ENCODE measurements at places on chromosomes 3 and 15.
A peak's percentile ranks its signal among the peaks of the same experiment; 100 is the strongest.

GRCh38 chr3:11423868-11424267 lies 151.7 kb downstream of the ATG7 start:
- DNase-seq, result no peak

DNA sequence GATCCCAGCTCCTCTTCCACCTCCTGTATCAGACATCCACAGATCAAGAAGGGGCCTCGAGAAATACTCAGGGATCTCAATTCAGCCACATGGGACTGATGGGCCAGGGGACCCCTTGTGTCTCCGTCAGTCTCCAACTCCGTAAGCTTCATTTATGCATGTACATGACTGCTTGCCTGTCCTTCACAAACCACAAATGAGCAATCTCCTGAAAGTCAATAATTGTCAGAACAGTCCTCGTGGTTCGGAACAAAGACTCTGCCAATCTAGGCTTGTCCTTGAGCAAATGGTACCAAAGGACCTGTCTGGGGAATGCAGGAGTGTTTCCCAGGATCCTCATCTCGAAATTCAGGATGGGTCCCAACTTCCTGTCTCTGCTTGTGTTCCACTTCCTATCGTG lies 20.8 kb downstream of the SLC12A8 start:
- no peak for DNase-seq

GRCh38 chr3:129161860-129162271 lies 1.0 kb upstream of the ISY1 start:
- DNase-seq, result no peak

GRCh38 chr3:151350656-151351055 lies 21.3 kb upstream of the P2RY13 start:
- no peak for DNase-seq

- DNase-seq, result no peak
Observed at GRCh38 chr15:99566157-99566897, 543 bp downstream of the MEF2A start.

- DNase-seq, result no peak
Observed at GRCh38 chr3:16400106-16400931, 113.2 kb downstream of the RFTN1 start.

GRCh38 chr15:47887241-47887800 lies 170.0 kb downstream of the SEMA6D start:
- DNase-seq, result peak; percentile 96

DNA sequence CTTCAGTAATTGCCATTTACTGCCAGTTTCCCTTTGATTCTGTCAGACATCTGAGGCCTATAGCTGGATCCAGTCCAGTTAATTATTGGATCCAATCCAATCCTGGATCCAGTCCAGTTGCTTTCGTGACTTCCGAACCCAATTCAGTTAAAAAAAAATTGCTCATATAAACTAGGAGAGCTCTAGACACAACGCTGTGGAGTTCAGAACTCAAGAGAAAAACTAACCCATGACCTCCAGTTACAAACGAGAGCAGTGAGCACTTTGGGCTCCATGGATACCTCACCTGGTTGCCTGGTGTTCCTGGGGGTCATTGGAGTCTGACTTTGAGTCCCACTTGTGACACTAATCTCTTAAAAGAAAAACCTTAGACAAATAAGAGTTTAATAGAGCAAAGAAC lies 269.8 kb downstream of the THSD4 start:
- DNase-seq, result no peak

DNA sequence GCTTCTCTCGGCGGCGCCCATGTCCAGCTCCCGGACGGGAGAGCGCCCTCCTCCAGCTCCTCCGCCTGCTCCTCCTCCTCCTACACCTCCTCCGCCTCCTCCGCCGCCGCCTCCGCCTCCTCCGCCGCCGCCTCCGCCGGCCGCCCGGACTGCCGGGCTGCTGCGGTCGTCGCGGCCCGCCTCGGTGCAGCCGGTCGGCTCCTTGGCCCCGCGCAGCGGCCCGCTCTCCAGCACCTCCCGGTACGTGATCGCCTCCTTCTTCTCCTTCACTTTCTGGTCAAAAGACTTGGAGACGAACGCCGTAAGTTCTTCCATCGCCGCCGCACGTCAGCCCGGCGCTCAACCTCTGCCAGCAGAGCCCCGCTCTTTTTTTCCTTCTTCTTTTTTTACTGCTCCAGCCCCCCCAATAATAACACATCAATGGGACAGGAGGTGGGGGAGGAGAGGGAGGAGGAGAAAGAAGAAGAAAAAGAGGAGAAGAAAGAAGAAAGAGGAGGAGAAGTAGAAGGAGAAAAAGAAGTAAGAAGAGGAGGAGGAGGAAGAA lies 438 bp downstream of the SHOX2 start:
- no peak for DNase-seq

DNA sequence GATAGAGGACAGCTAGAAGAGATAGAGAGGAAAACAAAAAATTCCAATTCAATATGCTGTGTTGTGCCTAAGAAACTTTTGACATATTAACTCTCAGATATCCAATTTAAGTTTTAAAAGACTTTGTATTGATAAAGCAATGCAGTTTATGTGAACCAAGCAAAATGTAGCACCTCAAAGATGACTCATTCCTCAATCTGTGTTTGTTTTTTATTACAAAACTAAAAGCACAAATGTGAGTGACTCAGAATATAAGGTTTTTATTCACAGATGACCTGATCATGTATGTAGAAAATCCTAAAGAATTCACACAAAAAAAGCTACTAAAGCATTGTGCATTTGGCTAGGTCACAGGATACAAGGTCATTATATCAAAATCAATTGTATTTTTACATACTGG lies 11.1 kb downstream of the HCLS1 start:
- DNase-seq, result no peak

- no peak for DNase-seq
Observed at GRCh38 chr3:8538913-8539312, 37.3 kb downstream of the LMCD1 start.

DNA sequence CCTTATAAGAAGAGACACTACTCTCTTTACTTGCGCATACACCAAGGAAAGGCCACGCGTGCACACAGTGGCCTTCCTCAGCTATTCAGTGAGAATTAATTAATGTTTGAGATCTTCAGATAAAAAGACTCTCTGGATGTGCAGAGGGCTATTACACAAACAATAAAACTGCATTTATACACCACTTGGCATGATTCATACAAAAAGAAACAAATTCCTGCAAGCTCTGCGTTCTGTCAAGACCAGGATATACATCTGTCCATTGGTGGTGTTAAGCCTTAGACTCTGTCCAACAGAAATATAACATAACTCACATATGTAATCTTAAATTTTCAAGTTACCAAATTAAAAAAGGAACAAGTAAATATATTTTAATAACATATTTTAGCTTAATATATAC lies 55.2 kb upstream of the TSC22D2 start:
- DNase-seq, result no peak

GRCh38 chr3:15102256-15102655 lies 3.3 kb upstream of the RBSN start:
- no peak for DNase-seq

DNA sequence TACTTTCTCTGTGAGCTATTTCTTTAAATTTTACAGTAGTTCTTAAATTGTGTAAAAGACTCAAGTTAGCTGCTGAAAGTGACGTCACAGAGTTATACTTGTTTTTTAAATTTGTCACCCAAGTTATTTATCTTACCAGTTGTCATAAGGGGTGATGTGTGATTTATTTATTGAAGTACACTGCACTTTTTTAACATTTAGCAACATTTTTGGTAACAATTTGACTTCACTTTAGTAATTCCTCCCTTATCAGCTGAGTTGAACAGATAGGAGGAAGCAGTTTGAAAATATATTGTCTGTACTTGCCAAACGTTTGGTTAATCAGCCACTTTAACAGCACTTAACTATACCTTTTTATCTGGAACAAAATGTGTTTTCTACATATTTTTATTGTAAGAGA lies 3.8 kb downstream of the STT3B start:
- DNase-seq, result no peak

DNA sequence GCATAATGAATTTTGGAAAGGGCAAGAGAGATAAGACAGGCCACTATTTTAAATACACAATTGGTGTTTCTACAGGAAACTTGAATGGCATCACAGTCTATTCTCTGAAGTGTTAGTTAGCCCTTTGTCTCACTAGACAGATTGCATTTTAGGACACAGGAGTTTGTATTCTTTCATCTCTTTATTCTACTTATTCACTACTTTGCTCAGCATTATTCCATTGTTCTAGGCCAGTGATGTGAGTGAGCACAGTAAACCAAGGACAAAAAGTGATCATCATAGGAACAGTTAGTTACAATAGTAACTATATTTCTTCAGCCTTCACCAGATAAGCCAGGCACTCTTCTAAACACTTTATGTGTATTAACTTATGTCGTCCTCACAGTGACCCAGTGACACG lies 150.2 kb upstream of the SLCO3A1 start:
- DNase-seq, result no peak

DNA sequence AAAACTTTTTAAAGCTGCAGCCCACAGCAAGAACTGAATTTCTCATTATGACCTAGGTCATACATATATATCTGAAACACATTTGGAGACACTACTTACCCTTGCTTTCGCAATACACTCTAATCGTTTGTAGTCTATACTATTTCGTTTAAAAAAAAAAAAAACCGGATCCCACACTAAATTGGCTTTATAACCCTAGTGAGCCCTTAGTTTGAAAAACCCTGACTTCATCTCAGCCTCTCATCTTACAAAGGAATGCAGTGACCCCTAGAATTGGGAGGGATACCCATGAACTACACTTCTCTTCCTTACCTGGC lies 4.2 kb downstream of the RARRES1 start:
- DNase-seq, result no peak

DNA sequence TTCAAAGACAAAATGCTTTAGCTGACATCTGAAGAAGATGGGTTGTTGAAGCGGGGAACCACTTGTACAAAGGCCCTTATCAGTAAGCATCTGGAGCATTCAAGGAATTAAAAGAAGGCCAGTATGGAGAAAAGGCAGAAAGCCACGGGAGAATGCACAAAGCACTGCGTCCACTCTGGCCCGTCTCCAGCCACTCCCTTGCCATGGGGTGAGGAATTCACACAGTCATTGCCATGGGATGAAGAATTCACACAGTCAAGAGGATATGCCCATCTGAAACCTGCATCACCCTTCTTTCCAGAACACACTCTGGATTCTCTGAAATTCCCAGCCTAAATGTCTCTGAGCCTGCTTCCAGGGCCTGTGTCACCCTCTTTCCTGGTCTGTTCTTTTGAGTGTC lies 26.7 kb upstream of the STAG1 start:
- DNase-seq, result no peak

DNA sequence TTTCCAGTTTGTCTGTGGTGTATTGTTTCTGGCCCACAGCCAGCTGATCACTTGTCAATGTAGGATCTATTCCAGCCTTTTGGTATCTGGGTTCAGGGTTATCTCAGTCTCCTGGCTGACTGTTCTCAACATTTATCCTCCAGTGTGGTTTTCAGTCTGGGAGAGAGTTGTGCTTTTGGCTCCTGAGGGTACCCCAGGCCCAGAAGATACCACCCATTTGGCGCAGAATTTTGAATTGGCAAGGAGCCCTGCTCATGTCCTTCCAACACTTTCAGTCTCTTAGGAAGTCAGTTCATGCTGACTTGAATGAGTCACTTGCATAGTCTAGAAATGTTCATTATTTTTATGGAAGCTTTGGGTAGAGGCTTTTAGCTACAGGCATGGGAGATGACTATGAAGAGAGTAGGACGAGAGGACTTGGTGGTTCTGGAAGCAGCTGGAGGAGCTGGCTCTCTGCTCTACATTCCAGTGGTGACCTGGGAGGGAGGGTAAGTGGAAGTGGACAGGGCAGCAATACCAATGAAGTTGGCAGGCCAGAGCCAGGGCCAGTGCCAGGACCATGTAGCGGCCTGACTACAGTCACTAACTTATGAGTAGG lies 7.2 kb downstream of the POLR2H start:
- DNase-seq, result no peak

DNA sequence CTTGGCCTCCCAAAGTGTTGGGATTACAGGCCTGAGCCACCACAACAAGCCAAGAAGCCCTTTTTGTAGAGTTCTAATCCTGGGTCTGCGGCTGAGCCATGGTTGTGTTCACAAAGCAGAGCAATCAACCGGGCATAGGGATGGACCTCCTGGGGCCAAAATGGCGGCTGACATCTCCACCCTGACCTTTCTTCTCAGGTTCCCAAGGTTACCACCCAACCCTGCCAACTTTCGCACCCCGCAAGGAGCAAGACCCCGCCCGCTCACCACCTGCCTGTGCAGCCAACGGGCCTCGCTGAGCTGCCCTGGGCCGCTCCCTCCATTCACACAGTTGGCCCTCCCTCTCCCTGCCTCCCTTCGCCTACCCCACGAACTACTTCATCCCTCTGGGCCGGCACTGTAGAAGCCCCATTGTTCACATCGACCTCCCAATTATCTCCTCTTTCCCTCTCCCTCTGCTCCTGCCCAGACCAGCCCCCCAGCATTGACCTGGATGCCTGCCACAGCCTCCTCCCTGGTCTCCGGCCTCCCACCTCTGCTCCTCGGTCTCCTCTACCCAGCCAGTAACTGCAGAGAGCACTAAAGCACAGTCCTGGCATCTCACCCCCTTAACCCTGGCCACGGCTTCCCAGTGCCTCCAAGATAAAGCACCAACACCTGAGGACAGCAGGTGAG lies 62.0 kb upstream of the TFRC start:
- DNase-seq, result no peak

- no peak for DNase-seq
Observed at GRCh38 chr15:75721480-75721922, 8.9 kb upstream of the CSPG4 start.

DNA sequence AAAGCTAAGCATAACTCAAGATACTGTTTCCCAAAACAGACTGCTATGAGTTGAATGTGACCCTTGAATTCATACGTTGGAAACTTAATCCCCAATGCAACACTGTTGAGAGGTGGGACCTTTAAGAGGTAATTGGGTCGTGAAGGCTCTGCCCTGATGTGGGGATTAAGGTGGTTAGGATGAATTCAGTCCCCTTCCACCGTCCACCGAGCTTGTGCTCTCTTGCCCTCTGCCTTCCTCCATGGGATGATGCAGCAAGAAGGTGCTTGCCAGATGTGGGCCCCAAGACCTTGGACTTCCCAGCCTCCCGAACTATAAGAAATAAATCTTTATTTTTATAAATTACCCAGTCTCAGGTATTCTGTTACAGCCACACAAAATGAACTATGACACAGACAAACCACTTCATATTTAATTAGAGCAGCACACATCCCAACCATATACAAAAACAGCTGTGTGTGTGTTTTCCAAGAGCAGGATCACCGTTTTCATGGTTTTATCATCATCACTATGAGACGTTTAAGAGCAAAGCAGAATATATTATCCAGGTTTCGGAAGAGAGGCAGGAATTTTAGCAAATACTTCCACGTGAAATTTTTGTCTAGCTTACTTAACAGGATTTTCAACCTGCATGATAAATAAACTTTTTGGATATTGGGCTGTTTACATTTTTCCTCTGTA lies 61.2 kb downstream of the CD200R1L start:
- no peak for DNase-seq

DNA sequence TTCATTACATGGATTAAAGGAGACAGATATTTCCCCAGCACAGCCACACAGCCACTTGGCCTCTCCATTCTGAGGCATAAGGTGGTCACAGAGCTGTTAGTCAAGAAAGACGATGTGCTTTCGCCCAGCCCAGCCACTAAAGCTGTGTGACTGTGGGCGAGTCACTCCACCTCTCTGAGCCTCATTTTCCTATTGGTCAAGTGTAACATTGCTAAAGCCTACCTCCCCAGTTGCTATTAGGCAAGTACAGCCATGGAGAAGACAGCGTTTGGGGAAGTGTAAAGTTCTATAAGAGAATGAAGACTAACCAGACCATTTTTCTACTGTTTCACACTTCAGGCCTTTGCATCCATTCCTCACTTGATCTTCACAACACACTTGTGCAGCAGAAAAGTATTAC lies 24.1 kb downstream of the TMEM40 start:
- no peak for DNase-seq
